ENCODE measurements at places on chromosomes 5 and 9. TPM values are rescaled to one million over a fixed set of nuclear protein-coding genes. Genes with fewer than 3 reads are reported as not detected.

DNA sequence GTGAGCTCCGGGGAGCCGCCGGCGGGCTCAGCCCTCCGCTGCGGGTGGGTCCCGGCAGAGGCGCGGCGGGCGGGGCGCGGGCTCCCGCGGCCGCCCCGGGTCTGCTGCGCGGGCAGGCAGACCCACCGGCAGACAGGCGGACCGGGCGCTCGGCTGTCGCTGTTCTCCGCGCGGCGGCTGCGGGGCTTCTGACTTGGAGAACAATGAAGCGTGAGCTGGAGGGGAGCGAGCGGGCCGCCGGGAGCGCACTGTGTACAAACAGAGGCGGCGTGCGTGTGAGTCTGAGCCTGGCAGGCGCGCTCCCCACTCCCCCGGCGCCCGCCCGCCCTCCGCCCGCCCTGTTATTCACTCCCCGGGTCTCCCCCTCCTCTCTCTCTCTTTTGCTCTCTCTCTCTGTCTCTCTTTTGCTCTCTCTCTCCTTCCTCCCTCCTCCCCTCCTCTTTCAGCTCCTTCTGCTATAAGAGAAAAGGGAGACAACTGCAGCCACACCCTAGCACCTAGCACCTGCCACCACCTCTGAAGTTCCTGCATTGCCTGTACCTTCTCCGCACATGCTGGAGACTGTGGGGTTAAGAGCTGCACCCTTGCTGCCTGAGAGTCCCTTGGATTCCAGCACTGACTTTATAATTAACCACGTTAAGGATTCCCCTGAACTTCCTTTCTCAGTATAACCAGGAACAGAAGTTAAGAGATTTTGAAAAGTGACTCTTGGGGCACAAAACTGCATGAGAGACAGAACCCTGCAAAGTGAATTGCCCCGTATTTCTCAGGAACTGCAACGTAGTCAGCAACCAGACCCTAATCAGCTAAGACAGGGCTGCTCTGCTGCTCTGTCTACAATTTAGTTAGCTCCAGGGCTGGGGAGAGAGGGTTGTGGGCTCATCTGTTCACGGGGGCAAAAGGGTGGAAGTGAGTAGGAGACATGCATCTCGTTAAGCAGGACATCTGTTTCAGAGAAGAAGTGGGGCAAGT lies at the start of gene EDIL3:
EDIL3 (minus strand) TSS at position 277 of the 972 bp plus-strand sequence. CDS start 506 bp downstream, outside the sequence.
- DNase-seq, result peak; percentile 59

DNA sequence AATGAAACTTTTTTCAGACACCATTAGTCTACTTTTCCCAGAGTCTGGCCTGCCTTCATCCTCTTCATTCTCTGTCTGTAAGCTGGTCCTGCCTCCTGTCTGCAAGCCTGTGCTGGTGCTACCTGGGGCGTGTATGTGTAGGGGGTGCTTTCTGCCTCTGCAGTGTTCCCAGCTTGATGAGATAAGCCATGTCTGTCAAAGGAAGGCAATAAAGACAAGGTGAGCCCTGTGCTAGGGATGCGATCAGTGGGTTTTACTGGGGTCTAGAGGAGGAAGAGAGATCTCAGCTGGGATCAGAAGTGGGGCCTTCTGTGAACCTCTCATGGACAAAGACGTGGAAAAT lies 78.0 kb upstream of the TGFBR1 start:
- no peak for DNase-seq

DNA sequence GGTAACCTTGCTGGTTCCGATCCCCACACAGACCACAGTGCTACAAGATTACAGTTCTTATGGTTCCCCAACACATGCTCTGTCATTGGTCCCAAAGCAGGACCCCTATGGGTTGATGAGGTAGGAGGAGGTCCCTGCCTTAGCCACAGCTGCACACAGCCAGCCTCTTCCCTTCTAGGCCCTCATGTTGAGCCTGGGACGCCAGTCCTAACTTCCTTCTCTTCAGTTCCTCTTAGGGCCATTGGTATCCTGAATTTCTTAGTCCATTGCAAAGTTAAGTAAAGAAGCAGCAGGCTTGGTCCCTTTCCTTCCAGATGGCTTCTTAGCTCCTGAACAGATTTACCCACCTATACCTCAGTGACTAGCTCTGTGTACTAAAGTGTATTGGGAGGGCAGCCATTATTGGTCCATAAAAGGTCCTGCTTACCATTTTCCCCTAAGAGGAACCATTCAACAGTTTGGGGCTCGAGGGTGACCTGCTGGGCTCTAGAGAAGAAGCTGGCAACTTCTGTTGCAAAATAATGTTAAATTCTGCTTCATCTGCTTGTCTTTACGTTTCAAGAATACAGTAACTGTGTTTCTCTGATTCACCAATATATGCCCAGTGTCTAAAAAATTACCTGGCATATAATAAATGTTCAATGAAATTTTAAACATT lies 50.2 kb downstream of the PDCD1LG2 start:
- no peak for DNase-seq

Gene TMEM252
- not detected for total RNA-seq

- no peak for DNase-seq
These were observed 62.6 kb upstream of the CEMIP2 start for GRCh38 chr9:71830929-71831328.

GRCh38 chr5:50726475-50727148 lies 60.2 kb downstream of the PARP8 start:
- no peak for DNase-seq

Data from IMR-90 (cell line).